Dermis blood vessel endothelial cell (primary cell): ENCODE measurements at places on chromosomes 12 and 14. TPM values are rescaled to one million over a fixed set of nuclear protein-coding genes. Genes with fewer than 3 reads are reported as not detected.
A peak's percentile ranks its signal among the peaks of the same experiment; 100 is the strongest.

The KRT3 gene
- not detected in 2 replicates for total RNA-seq

The DHH gene
- total RNA-seq: 1.2 and 3.7 TPM in 2 replicates

- peak; percentile 68 for DNase-seq
These were observed 97.9 kb downstream of the RERGL start for GRCh38 chr12:17992002-17992656.

DNA sequence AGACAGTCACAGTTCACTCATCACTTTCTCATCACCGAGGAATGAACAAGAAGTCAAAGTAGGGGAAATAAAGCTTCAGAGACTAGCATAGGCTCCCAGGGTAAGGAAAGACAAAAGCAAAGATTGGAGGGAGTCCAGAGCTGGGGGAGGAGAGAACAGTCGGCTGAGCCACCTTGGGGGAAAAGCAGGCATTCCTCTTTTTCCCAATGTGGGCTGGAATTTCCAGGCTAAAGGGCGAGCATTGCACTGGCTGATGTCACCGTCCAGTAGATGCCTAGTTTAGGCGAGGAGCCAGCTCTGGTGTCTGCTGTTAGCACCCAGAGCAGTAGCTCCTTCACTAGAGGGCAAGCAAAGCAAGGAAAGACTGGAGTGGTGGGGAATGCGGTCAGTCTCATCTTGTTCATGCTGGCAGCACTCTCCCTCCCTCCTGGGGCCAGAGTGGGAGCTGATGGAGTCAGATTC is 8.5 kb upstream of the KRT75 start:
- no peak for DNase-seq

GRCh38 chr14:88228522-88229236 is 94.4 kb downstream of the KCNK10 start:
- no peak for DNase-seq

DNA sequence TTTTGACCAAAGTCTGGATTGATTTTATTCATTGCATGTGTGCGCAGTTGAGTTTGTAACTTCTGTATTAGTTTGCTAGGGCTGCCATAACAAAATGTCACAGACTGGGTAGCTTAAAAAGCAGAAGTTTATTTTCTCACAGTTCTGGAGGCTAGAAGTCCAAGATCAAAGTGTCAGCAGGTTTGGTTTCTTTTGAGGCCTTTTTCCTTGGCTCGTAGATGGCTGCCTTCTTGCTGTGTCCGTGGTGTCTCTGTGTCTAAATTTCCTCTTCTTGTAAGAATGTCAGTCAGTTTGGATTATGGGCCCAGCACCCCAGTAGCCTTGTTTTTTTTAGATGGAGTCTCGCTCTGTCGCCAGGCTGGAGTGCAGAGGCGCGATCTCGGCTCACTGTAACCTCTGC is 11.8 kb downstream of the DNM1L start:
- DNase-seq: no peak

- no peak for DNase-seq
These were observed 8.8 kb downstream of the GPR33 start for GRCh38 chr14:31479027-31479426.

DNA sequence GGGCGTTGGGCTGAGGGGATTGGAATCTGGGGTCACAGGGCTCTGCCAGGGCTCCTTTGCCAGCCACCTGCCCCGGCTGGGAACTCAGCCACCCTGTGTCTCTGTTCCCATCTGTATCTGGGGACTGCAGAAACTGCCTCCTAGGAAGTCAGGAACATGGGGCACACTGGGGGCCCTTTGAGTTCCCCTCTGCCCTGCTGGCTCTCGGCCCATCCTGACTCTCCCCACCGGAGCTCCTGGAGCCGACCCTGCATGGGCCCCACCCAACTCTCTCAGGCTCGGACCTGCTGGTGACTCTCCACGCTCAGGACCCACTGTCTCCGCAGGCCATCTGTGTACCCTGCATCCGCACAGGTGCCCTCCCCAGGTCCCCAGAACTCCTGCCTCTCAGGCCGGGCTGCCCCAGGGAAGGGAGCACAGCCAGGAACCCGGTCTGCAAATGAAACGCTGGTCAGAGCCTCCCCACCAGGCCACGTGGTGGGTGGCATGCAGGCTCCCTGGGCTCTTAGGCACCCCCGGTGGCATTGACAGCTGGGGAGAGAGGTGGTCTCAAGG is 82.8 kb downstream of the KIF26A start:
- no peak for DNase-seq

DNA sequence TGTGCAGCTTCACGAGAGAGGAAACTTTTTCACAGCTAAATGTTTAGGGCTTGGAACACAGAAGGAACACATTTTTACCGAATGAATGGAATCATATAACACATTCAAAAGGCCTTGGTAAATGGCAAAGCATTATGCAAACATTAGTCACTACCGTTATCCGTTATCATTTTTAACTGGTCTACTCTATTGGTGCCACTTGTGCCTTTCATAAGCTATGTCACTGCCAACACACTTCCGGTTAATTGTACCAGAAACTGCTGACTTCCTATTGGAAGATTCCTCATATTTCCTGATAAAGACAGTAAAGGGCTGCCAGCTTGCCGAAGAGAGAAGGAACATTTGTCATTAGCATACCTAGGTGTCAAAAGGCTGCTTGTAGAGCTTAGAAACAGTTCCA is 169.2 kb downstream of the APAF1 start:
- peak; percentile 69 for DNase-seq

DNA sequence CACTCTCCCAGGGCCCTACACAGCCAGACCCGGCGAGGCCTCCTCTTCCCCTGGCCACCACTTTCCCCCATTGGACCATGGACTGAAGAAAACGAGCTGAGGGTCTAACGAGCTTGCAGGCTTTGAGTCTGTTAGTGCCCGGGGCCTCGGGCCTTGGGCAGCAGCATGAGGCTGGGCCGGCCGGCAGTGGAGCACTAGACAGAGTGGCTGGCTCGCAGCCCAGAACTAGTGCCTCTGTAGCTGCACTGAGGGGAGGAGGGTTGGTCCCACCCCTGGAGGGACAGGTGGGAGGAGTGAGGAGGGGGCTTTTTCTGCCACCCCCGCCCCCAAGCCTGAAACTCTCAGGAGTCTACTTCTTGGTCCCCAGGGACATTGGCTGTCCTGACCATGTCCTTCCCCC is 38.7 kb downstream of the SLC6A12 start:
- DNase-seq: no peak

GRCh38 chr12:115944837-115945490 is 332.5 kb downstream of the MED13L start:
- DNase-seq: no peak

DNA sequence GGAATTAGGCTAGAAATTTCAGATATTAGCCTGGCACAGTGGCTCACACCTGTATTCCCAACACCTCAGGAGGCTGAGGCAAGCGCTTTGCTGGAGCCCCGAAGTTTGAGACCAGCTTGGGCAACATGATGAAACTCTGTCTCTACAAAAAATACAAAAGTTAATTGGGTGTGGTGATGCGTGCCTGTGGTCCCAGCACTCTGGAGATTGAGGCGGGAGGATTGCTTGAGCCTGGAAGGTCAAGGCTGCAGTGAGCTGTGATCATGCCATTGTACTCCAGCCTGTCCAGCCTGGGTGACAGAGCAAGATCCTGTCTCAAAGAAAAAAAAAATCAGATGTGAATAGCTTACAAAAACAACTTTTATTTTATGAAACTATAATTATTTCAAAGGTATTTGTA is 15.1 kb downstream of the FRMD6 start:
- DNase-seq: no peak
